ENCODE measurements at places on chromosomes 4 and X.

GRCh38 chr4:112633477-112634235 lies 3.1 kb downstream of the ZGRF1 start:
- DNase-seq: peak; percentile 23

GRCh38 chr4:146975036-146975435 lies 29.4 kb upstream of the TTC29 start:
- DNase-seq: no peak

- no peak for DNase-seq
Measured at GRCh38 chr4:163280703-163281519, 51.5 kb downstream of the NPY1R start.

GRCh38 chrX:104270916-104271512 lies 16.3 kb upstream of the ESX1 start:
- peak; percentile 45 for DNase-seq

DNA sequence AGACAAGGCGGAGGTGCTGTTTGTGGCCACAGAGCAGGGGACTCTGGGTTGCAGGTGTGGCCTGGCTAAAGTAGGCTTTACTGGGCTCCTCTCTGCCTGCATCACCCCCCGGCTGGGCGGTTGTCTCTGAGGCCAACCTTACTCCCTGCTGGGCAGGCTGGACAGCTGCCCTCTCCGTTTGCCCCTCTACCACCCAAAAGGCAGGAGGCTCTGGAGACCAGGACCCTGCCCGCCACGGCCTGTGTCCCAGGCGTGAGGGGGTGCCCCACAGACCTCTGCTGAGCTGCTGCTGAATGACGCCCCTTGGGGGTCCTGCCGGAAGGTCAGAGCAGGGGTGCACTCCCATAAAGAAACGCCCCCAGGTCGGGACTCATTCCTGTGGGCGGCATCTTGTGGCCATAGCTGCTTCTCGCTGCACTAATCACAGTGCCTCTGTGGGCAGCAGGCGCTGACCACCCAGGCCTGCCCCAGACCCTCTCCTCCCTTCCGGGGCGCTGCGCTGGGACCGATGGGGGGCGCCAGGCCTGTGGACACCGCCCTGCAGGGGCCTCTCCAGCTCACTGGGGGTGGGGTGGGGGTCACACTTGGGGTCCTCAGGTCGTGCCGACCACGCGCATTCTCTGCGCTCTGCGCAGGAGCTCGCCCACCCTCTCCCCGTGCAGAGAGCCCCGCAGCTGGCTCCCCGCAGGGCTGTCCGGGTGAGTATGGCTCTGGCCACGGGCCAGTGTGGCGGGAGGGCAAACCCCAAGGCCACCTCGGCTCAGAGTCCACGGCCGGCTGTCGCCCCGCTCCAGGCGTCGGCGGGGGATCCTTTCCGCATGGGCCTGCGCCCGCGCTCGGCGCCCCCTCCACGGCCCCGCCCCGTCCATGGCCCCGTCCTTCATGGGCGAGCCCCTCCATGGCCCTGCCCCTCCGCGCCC lies 920 bp downstream of the HTT-AS start:
- DNase-seq: no peak

GRCh38 chrX:41677183-41678060 lies 11.4 kb upstream of the GPR34 start:
- no peak for DNase-seq

- no peak for DNase-seq
Measured at GRCh38 chr4:145843148-145843547, 95.5 kb downstream of the ZNF827 start.

DNA sequence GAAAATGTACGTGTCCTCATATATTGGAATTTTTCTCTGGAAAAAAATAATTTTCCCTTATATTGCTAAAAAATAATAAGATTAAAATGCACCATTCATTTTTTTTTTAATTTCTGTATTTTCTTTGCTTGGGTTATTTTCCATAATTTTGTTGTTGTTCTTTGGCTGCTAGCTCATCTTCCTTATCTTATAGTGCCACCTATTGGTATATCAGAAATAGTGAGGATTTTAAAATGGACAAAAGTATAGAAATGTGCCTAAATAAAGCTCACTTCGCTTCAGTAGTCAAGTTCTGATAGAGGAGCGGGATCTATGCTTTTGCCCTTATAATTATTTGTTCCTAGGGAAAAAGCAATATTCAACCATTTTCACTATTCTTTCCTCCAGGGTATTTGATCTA lies 134.8 kb downstream of the NAP1L3 start:
- no peak for DNase-seq

GRCh38 chr4:25320336-25320735 lies 7.8 kb downstream of the ZCCHC4 start:
- no peak for DNase-seq

- no peak for DNase-seq
Measured at GRCh38 chrX:68511255-68511654, 12.4 kb downstream of the YIPF6 start.

GRCh38 chr4:48633657-48634056 lies 143.6 kb downstream of the ZAR1 start:
- DNase-seq: no peak

- DNase-seq: no peak
Measured at GRCh38 chr4:123825596-123826291, 429.1 kb downstream of the SPRY1 start.

DNA sequence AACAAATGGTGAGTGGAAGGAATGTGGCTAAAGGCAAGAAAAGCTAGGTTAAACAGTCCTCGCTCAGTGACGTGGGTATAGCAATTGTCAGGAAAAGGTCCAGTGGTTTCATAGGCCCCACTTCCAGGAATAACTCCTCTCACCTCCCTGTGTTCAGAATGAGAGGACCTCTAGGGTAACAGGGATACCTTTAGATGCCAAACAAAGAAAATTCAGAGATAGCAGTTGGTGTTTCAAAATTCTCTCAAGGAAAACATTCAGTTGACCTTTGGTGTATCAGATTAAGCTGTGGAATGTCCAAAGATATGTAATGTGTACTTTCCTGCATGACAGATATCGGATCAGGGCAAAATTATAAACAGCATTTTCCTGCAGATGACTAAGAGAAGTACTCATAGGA lies 155.9 kb downstream of the ARHGAP6 start:
- no peak for DNase-seq

GRCh38 chr4:37967736-37968135 lies 7.5 kb downstream of the PTTG2 start:
- no peak for DNase-seq

GRCh38 chr4:108889696-108890483 lies 127.0 kb upstream of the ETNPPL start:
- DNase-seq: no peak

DNA sequence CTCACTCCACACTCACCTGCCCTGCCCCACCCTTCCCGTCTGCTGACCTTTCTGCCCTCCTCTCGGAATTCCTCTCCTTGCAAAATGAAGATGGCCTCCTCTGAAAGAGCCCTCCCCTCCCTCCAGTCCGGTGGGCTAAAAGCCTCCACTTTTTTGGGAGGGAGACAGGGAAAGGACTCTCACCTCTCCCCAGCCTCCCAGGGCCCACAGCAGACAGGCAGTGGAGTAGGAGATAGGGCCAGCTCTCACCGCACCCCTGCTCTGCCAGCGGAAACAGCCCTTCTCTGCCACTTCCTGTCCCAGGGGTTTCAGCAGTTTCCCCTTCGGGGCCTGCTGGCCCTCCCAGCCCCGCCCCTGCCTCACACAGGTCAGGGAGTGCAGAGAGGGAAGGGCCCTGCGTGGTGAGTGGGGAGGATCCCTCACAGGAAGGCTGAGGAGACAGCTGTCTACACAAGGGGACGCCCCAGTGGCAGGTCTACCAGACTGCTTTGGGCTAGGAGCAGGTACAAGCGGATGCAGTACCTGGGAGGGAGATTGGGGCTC lies 18.2 kb downstream of the ELF4 start:
- no peak for DNase-seq

- DNase-seq: no peak
Measured at GRCh38 chr4:57044996-57045395, 65.2 kb downstream of the IGFBP7 start.

DNA sequence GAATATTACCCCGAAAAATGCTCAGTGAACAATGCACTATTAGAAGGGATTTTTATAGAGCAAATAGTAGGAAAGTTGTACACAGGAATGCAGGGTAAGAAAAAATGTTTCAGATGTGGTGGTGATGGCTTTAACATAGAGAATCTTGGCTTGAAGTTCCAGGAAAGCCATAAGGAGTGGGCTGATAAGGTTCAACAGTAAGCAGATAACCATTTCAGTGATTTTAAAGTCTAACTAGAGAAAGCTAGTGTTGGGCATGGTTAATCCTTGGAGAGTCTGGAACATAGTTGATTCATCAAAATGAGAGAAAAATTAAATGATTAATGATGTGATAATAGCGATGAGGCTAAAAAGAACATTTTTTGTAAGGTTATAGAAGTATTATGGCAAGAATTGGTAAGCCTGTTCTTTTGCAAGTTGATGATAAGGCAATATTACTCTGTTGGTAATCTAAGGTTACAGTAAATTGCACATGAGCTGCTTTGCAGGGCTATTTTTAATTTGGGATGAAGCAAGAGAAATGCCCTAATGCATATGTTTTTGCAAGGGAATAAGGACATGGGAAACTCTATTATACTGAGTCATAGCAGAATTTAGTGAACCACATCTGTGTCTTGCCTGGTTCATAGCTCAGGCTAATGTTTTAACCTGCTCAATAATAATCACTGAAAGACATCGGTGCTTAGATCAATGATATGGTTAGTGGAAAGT lies 44.3 kb downstream of the GALNTL6 start:
- no peak for DNase-seq

DNA sequence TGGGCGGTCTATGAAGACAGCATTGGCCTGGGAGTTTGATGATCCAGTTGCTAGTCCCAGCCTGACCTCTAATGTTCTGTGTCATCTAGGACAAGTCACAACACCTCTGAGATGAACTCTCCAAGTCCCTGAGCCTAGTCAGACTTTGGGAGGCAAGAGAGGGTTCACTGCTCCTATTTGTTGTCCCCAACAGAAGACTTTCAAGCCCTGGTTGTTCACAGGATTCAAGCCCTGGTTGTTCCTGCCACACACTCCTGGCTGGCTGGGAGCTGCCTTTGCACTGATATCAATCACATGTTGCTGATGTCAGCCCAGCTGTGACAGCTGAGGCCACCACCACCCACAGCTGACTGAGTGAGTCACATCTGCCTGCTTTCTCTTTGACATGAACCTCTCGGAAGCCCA lies 253.2 kb upstream of the RASGEF1B start:
- no peak for DNase-seq

DNA sequence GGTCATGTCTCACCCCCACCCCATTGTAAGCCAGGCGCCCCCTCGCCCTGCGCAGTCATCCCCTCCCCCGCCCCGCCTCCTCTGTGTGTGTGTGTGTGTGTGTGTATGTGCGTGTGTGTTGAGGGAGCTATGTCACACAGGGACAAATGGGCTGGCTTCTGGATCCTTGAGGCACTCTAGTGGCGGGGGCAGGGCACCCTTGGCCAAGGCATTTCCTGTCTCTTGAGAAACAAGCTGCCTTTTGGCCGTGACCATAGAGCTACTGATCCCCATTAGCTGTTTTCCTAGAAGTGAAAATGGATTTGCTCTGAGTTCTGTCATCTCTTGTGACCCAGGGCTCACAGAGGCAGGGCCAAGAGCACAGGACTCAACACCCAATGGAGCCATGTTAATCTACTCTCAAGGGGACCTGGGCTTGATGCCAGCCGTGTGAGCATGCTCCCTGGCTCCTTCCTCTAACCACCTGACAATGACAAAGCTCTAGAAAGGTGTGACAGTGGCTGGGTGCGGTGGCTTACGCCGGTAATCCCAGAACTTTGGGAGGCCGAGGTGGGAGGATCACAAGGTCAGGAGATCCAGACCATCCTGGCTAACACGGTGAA lies 162.5 kb upstream of the BCOR start:
- DNase-seq: no peak

- no peak for DNase-seq
Measured at GRCh38 chr4:954211-955020, 19.0 kb downstream of the DGKQ start.

- no peak for DNase-seq
Measured at GRCh38 chr4:132063829-132064228, 1085.3 kb upstream of the PCDH10 start.

DNA sequence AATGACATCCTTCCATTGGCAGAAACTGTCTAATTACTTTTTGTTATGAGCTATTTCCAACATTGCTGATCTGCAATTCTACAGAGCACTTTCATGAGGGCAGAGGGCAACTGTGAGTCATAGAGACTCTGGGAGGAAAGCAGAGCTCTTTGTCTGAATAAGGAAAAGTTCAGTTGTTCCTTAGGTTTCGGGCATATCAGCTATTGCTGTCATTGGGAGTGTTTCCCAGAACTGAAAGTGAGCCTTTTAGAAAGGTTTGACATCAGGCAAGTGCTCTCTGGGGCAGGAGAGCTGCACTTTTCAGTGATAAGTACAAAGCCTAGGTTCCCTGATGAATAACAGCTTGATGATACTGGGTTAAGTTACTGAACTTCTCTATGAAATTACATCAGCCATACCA lies 119.2 kb upstream of the EDNRA start:
- no peak for DNase-seq

DNA sequence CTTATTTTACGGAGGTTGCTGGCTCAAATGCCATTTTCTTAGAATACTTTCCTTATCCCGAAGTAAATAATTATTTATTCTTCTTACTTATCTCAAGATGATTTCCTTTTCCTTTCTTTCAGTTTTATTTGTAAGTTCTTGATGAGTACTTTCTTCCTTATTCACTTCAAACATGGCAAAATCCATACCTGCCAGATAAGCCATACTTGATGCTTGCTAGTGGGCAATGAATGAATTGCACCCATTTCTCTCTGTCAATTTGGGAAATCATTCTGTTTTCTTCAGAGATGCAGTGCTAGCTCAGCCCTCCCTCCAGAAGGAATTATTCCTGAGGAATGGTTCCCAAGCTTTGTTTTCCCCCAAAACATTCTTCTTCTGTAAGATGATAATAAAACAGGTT lies 598.3 kb downstream of the SPRY1 start:
- DNase-seq: no peak

DNA sequence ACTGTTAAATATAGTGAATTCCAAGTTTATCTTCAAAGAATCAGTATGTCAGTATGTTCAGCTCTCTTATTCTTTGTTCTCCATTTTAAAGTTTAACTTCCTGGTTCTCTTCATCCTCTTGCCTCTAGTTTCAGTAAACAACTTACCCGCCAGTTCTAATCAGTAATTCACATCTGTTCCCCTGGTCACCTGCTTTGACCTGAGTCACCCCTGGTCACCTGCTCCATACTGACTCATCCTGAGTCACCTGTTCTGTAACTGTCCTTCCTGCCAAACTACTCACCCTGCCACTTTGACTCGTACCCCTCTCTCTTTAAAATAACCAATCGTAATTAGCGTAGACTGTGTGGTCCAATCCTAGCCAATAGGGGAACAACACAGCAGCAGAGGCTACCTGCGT lies 992.7 kb upstream of the HS3ST1 start:
- DNase-seq: no peak

GRCh38 chrX:112865464-112866025 lies 24.9 kb upstream of the AMOT start:
- no peak for DNase-seq

Data from NCI-H2081 treated with DMSO at 0.1 percent for 48 hours (cell line).